ENCODE measurements at places on chromosomes 7 and 10.

- DNase-seq, result no peak
Observed at GRCh38 chr7:116560021-116560970, 35.5 kb downstream of the CAV1 start.

DNA sequence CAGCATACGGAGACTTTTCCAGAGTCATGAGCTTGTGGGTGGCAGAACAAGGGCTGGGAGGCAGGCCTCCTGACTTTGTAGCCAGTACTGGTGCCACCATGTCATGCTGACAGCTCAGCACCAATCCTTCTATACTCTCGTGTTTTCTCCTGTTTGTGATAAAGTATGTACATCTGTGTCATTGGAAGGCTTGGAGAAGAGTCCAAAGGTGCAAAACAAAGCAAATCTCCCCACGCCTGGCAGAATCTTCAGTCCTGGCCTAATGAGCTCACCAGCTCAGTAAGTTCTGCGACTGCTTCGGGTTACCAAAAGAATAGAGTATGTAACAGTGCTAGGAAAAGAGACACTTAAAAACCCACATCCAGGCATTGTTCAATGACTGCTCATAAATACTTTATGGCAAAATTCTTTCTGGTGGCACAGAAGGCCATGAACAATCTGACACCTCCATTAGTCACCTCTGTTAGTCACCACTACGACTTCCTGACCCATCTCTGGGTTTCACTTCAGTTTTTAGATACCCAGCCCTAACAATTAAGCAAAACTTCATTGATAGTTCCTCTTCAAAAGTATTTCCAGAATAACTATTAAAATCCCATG is 24.5 kb downstream of the STEAP1 start:
- DNase-seq, result no peak

GRCh38 chr10:71094712-71095390 is 117.5 kb upstream of the UNC5B start:
- DNase-seq, result no peak

DNA sequence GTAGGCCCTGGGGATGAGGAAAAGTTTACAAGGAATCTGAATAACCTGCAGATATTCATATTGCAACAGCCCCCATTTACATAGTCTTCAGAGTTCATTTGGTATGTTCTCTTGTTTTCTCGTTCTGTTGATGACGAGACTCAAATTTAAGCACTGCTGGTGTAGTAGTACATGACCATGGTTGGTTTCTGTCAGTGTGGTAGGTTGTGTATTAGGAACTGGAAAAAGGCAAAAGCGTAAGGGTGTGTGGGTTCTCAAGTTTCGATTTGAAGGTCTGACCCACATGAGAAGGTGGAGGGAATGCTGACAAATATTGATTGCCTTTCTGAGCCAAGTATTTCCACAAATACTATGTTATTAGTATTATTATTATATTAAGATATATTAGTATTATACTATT is 151.7 kb downstream of the AUTS2 start:
- no peak for DNase-seq

DNA sequence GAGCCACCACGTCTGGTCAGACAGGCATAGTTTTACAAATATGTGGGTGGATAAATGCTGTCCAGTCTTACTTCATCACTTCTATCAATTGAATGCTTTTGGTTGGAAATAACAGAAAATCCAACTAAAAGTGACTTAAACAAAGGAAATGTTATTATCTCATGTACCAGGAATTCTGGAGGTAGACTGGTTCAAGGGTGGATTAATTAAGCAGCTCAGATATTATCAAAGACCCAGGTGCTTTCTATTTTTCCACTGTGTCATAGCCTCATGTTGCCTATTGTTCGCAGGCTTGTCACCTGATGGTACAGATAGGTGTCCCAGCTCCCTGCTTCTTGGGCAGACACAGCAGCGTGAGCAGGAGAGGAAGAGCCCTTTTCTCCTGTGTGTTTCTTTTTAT is 156.1 kb upstream of the CTBP2 start:
- DNase-seq, result no peak

GRCh38 chr7:72267291-72267800 is 144.8 kb downstream of the CALN1 start:
- no peak for DNase-seq

DNA sequence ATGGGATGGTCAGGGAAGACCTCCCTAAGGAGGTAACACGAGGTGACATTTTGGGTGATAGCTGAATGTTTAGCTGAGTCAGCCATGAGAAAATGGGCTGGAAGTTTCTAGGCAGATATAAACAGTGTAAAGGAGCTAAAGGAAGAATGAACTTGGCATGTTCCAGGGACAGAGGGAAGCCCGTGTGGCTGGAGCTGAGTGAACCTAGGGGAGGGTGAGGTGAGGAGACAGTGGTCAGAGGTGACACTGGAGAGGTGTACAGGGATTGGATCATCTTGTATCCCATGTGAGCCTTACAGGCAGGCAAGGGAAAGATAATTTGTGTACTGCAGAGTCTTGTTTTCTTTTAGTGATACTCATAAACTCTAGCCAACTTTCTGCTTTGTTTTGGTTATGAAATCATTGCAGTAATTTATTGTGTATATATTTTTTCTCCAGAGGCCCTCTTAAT is 1.8 kb downstream of the STARD3NL start:
- no peak for DNase-seq

DNA sequence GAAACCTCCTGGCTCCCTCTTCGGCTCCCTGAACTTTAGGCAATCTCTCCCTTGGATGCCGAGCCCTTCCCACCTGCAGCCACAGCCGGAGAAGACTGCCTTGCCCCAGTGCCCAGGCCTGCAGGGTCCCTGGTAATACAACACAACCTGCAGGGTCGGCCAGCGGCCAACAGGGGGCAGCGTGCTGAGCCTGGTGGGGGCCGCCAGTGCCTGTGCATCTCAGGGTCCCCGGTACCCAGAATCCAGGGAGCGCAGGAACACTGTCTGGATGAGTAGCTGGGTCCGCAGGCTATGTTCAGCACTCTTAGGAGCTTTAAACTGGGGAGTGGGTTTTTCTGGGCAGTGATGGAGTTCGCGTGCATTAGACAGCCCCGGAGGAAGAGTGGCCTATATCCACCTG is 17.5 kb upstream of the C10orf71 start:
- no peak for DNase-seq

- DNase-seq, result no peak
Observed at GRCh38 chr7:18524248-18524647, 28.7 kb downstream of the HDAC9 start.

GRCh38 chr7:120988591-120989256 is at the start of gene CPED1:
Gene CPED1 (plus strand): TSS chr7:120988711. CDS start chr7:120989622, 911 bp downstream.
- no peak for DNase-seq
